Activated effector memory CD4-positive, alpha-beta T cell treated with anti-CD3 and anti-CD28 coated beads, Interleukin-2, amount 50 U/mL, for 16 hours (primary cell): ENCODE measurements at places on chromosomes 7 and 10.

DNA sequence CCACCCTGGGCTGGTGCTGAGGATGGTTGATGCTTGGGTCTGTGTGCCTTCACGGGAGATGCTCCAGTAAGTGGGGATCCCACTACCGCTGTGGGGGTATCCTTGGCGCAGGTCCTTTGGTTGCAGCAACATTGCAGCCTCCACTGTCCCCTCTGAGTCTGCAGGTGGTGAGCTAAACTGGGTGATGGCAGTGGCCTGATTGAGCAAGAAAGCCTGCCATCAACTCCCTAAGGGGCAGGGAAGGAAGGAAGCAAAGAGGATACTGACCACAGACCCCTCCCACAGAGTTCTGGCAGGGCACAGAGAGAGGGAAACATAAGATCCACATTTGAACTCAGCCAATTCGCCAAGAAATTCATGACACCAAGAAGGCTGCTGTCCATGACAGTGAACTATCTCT lies 43.2 kb downstream of the MYO1G start:
- DNase-seq: no peak

DNA sequence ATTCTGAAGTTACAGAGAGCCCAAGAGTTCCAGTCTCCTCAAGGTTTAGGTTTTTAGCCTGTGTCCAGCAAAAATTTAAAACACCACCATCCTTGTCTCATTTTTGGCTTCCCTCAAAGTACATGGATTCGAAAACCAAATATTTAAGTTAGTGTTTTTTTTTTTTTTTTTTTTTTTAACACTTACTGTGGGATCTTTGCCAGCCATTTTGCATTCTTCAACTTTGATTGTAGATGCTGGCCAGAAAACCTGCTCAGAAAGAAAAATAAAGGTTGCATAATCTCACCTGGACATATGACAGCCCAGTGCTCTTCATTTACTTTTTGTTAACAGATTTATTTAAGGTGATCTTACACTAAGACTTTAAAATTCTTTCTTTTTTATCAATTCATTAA lies 91.6 kb downstream of the SEMA3C start:
- DNase-seq: no peak

DNA sequence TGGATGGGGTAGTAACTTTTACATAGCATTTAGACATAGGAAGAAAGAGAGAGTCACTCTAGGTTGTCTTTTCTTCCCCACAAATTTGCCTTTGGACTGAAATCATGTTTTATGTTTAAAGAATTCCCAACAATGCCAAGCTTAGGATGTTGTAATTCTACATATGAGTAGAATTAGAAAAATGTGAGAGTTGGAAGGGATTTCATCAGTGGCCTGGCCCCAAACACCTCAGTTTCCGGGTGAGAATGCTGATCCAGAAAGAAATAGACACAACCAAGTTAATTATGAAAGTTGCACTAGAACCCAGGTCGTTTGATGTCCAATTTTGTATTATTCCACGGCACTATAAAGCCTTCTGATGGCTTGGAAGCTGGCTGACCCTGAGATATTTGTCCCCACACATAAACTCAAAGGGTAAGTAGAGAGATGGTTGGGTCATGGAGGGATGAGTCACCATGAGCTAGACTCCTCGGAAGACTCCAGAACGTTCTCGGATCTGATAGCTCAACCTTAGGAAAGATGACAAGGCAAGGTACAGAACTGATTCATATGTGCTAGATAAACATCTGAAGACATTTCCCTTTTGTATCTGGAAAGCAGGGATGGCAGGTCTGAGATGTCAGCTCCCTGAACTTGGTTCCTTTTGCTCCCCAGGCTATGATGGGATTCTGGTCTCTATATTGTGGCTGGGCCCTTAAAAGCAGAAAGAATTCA lies 48.8 kb upstream of the SLC35B4 start:
- DNase-seq: no peak

DNA sequence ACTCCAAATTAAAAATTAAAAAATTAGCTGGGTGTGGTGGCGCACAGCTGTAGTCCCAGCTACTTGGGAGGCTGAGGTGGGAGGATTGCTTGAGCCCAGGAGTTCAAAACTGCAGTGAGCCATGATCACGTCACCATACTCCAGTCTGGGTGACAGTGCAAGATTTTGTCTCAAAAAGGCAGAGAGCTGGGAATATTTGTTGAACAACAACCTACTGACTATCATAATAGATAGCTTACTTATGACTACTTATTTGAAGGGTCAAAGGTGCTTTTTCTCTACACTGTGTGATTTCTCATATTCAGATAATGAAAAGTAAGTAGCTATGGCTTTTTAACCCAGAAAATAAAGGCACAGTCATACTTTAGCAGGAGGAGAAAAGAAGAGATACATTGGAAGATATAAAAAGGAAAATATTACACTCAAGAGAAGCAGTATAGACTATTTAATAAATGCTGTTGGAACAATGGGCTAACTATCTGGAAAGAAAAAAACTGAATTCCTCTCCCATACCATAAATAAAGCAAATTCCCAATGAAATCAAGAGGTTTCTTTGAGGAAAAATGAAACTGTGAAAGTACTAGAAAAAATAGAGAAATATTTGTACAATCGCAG lies 6.7 kb downstream of the GSDME start:
- no peak for DNase-seq

DNA sequence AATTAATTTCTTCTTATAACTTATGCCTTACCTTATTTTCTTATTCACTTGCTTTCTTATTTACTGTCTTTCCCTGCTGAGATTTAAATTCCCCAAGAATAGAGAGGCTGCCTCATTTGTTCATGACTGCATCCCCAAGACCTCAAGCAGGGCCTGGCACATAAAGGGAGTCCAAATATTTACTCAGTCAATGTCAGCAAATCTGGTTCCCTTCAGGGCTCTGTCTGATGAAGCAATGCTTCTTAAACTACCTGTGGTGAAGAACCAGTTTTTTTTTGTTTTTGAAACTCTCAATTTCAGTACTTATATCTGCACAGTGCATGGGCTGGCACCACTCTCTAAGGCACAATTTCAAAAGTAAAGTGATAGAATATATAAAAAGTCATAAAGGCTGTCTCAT lies 4.7 kb downstream of the ZNF239 start:
- DNase-seq: no peak

GRCh38 chr10:118682533-118682932 lies 72.2 kb downstream of the CACUL1 start:
- DNase-seq: no peak

- DNase-seq: no peak
Measured at GRCh38 chr7:151806952-151807775, 69.8 kb downstream of the PRKAG2 start.

DNA sequence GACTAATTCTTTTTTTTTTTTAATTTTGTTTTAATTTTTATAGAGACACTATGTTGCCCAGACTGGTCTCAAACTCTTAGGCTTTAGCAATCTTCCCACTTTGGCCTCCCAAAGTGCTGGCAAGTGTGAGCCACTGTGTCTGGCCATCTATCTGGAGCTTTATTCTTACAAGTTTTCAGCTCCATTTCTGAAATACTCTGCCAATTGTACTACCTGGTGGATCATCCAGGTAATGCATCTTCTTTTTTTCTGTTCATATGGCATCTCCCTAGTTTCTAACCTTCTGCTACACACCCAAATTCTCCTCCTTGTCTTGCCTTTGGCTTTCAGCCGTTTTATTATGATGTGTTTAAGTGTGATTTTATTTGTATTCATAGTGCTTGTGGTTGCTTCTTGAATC lies 40.2 kb downstream of the ZNF365 start:
- no peak for DNase-seq

- DNase-seq: no peak
Measured at GRCh38 chr7:39674406-39674805, 51.0 kb downstream of the RALA start.

DNA sequence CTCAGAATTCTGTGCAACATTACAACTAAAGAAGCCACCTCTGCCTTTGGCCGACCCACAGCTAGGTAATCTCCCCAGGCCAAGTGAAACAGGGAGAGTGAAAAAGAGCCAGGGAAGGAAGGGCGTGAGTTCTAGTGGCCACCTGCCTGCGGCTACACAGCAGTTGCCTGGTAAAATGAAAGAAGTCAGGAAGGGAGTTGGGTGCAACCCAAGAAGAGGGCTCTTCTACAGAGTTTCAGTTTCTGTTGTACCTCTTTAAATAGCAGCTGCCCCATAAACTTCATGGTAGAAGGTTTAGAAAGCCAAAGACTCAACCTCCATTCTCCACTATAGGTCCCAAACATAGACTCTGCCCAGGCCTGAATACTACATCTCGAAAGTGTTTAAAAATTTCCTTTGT lies 76.2 kb upstream of the TMEM168 start:
- DNase-seq: no peak

GRCh38 chr7:51060536-51060935 lies 256.1 kb downstream of the COBL start:
- no peak for DNase-seq

- no peak for DNase-seq
Measured at GRCh38 chr7:18494821-18495408, 634 bp upstream of the HDAC9 start.

GRCh38 chr10:77586719-77587415 lies 50.7 kb downstream of the KCNMA1 start:
- no peak for DNase-seq

DNA sequence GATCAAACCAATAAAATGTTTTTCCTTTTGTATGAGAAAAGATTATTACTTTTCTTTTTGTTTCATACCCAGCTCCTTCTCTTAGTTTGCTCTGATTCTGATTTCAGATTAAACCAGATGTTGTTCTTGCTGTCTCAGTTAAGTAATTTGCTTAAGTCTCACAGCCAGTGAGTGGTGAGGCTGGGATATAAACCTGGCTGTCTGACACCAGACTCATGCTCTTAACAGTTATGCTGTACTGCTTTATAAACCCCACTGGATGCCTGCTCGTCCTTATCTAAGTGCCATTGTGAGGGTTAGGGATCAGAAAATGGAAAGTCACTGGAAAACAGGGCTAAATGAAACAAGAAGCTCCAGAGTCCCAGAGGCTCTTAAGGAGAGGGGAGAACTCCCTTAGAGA lies 24.3 kb downstream of the GARS1 start:
- DNase-seq: no peak

DNA sequence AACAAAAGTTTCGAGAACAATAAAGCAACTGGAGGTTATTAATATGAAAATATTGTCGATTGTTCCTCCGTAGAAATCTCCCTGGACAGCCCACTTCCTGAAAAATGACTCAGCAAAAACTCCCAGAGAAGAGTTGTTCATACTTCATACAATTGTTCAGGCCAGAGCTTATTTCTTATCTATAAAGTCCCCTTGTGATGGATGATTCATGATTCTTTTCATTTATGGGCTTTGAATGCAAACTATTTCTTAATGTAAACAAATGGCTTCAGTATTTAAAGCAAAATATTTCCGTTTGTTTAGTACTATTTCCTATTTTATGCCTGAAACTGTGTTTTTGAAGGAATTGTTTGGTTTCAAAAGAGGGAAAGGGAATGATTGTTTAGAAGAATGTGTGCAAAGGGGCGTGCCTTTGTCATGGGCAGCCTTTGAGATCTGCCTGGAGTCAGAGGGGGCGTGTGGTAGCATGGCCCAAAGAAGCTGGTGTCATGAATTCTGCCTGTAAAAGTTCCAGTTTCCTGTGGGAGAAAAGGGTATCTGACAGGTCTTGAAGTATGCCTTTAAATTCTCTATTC lies 26.2 kb upstream of the EXOC6 start:
- no peak for DNase-seq

DNA sequence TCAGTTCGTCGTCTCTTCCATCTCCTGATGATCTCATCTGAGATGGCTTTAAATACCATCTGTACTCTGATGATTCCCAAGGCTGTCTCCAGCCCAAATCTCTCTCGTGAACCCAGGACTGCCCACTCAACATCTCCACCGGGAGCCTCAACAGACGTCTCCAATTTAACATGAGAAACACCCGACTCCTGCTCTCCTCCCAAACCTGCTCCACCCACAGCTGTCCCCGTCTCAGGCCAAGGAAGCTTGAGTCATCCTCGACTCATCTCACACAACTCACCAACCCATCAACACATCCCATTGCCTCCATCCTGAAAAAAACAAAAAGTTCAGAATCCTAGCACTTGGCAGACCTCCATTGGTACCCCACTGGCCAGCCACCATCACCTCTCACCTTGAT lies 29.7 kb upstream of the CALN1 start:
- DNase-seq: no peak

- no peak for DNase-seq
Measured at GRCh38 chr7:46943996-46944395, 637.9 kb downstream of the TNS3 start.

GRCh38 chr10:133253361-133253955 lies 15.8 kb downstream of the VENTX start:
- no peak for DNase-seq

GRCh38 chr7:22845221-22845834 lies 22.7 kb upstream of the TOMM7 start:
- DNase-seq: no peak

- DNase-seq: no peak
Measured at GRCh38 chr7:77657427-77658224, 38.6 kb upstream of the RSBN1L start.

DNA sequence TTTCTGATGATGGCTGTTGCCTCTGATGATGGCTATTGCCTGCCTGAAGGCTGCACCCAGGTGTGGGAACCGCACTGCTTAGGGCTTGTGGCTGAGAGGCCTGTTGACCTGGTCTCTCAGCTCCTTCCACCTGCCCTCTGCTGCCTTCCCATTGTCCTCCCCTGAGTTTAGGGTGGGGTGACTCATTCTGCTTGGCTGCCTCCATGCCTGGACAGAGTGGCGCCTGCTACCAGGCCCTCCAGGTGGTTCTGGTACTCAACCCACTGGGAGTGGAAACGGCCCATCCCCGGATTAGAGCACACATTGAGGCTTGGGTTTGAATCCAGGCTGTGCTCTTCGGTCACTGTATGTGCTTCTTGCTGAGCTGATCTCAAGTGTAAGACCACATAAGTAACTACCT lies 120.6 kb downstream of the SEM1 start:
- no peak for DNase-seq

- DNase-seq: no peak
Measured at GRCh38 chr10:128883231-128884032, 583.6 kb upstream of the MGMT start.

DNA sequence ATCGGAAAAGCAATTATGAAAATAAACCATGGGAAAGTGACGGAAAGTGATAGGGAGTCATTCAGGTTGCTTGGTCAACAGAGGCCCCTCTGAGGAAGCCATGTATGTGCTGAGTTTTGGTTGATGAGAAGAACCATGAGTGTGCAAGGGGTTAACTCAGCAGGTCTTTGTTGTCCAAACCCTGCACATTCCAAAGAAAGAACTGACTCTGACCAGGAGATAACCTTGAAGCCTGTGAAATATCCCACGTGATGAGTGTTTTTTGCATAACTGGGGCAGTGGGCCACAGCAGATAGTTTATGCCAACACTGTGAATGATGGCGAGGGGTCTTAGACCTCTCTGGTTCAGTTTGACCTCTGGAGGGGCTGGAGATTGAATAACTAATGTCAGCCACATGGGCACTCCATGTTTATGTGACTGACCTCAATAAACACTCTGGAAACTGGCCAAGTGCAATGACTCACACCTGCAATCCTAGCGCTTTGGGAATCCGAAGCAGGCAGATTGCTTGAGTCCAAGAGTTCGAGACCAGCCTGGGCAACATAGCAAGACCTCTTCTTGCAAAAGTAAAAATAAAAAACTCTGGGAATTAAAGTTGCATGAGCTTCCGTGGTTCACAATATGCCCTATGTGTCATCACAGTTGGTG lies 154.0 kb upstream of the FOXK1 start:
- DNase-seq: no peak

GRCh38 chr7:33986451-33986850 lies 81.1 kb downstream of the BMPER start:
- DNase-seq: no peak

GRCh38 chr7:4416396-4417056 lies 265.6 kb upstream of the FOXK1 start:
- no peak for DNase-seq

GRCh38 chr10:2933924-2934323 lies 133.4 kb upstream of the PFKP start:
- no peak for DNase-seq
